ENCODE measurements at places on chromosomes 1 and 21.

DNA sequence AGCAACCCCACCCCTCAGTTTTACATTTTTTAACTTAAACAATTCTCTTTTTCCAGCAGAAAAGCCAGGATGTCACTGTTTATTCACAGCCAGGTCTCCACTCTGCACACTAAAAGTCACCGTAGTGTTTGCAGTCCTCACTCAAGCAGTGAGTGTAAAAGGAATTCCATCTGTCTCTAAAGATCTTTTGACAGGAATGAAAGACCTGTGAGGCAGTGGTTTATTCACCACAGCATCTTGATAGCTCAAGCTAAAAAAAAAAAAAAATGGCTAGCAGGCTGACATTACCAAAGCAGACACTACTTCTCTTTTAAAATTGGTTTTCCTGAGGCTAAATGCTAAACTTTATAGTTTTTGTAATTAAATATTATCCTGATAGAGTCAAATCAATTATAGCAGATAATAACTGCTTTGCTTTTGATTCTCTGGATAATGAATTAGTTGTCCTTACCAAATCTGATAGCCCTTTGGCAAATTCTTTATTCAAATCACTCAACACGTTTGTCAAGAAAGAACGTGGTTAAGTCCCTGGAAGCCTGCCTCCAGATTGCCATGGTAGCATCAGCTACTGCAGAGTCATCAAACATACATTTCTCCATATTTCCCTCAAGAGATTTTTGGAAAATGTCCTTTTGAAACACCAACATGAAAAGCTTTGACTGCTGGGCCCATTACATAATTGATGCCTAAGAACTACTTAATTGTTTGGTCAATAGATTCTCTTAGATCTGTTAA, 22.2 kb upstream of the SLC5A9 start:
- no peak for DNase-seq

GRCh38 chr1:168696125-168696760, 32.8 kb downstream of the DPT start:
- DNase-seq, result no peak

DNA sequence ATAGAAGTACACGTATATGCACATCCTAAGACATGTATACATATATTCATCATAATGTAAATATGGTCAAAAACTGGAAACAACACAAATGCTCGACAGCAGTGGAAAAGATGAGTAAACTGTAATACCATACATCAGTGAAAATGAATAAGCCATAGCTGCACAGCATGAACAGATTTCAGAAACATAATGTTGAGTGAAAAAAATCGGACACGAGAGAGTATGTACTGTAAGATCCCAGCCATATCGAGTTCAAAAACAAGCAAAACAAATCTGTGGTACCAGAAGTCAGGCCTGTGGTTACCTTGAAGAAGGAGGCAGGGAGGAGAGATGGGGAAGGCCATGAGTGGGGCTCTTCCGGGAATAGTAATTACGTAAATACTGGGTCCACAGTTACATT, 90.4 kb downstream of the GLIS1 start:
- DNase-seq, result no peak

GRCh38 chr21:38702196-38702595, 103.5 kb upstream of the ETS2 start:
- DNase-seq, result no peak

DNA sequence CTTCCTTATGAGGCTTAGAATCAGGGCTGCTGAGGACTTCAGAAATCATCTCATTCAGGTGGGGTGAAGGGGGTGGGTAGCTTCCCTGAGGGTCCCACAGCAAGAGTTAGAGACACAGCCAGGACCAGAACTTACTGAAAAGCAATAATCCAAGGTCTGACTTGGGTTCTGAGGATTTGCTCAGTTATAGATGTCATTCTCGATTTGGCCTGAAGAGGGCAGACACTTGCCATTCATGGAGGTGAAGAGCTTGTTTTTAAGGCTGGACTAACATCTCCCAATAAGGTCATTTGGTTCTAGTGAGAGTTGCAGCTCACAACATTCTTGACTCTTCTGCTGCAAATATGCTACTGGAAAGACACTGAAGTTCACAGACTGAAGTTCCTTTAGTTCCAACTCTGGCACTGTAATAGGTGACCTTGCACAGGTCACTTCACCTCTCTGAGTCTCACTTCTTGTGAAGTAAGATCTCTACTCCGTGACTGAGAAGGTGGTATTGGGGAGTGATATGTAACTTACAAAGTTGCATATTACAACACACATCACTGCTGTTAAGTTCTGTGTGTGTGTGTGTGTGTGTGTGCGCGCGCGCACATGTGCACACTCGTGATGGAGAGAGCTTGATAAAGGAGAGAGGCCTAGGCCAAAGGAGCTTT, 69.8 kb upstream of the DIRAS3 start:
- peak; percentile 74 for DNase-seq

GRCh38 chr1:193754732-193755427, 568.5 kb upstream of the B3GALT2 start:
- DNase-seq, result no peak

- no peak for DNase-seq
These were observed 91.7 kb upstream of the GNG4 start for GRCh38 chr1:235741294-235741693.

- no peak for DNase-seq
These were observed 1.4 kb upstream of the POFUT2 start for GRCh38 chr21:45289134-45289533.

DNA sequence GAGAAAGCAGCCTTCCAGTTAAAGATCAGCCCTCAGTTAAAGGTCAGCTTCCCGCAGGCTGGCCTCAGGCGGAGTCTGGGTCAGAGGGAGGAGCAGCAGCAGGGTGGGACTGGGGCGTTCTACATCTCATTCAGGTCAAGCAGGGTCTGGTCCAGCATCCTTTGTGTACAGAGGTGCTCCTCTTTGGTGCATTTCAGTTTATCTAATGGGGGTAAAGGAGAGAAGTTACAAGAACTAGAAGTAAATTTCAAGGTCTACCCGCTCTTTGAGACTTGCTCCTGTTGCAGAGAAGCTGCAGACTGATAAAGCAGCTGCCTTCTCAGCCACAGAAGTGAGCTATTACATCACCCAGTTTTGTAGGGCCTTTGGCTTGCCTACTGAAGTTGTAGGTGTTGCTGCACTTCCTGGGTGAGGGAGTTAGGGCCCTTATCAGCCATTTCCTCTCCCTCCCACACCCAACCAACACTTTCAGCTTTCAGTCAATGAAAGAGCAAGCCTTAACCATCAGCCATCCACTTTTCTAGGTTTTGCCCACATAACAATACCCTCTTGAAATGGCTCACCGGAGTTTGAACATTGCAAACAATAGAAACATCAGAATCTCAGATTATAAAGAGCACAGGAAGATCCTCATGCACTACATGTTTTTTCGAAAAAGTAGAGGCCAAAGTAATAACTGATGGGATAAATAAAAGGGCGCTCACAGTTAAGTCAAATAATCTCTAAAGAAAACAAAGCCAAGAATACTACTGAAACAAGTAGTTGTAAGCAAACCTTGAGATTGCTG, 2.8 kb upstream of the NUP210L start:
- no peak for DNase-seq

DNA sequence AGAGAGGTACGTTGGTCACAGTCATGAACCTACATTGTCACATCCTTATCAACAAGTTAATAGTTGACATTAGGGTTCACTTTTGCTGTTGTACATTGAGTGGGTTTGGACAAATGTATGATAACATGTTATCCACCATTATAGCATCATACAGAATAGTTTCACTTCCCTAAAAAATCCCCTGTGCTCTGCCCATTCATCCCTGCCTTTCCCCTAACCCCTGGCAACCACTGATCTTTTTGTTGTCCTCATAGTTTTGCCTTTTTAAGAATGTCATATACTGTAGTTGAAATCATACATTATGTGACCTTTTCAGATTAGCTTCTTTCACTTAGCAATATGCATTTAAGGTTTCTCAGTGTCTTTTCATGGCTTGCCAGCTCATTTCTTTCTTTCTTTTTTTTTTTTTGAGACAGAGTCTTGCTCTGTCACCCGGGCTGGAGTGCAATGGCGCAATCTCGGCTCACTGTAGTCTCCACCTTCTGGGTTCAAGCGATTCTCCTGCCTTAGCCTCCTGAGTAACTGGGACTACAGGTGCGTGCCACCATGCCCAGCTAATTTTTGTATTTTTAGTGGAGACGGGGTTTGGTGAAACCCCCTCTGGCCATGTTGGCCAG, 50.6 kb downstream of the UCK2 start:
- no peak for DNase-seq

GRCh38 chr1:150798525-150798924, 9.5 kb downstream of the CTSK start:
- DNase-seq, result no peak

- peak; percentile 33 for DNase-seq
These were observed 160.5 kb downstream of the LRRC40 start for GRCh38 chr1:70044832-70045231.

DNA sequence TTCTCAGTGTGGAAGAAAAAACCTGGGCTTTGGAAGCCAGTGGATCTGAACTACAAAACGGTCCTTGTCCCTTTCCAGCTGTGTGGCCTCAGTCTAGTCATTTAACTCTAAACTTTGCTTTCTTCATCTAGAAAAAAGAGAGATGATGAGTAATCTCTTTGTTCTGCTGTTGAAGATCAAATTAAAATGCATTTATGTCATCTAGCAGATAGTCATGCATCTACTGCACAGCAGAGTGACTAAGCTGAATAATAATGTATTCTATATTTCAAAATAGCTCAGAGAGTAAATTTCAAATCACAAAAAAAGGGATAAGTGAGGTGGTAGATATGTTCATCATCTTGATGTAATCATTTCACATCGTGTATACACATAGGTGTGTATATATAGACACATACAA, 473.2 kb downstream of the DSCAM start:
- DNase-seq, result no peak

GRCh38 chr21:36852293-36852692, 114.2 kb downstream of the HLCS start:
- no peak for DNase-seq

GRCh38 chr1:96424877-96425276, 296.7 kb upstream of the PTBP2 start:
- no peak for DNase-seq

DNA sequence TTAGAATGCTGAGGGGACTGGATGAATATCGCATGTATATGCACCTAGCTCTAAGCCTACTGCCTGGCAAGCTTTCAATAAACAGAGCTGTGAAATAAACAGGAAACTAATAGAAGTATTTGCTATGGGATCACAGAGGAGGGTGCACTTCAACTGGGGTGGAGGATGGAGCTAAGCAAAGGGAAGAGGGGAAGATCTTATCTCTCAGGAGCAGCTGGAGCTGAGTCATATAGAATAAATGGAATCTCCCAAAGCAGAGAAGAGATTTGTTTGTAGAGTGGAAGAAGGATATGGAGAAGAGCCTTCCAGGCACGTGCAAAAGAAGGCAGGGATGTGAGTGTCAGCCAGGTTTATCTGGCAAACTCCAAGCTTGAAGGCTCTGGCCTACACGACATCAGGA, 17.0 kb upstream of the KCNA10 start:
- no peak for DNase-seq

DNA sequence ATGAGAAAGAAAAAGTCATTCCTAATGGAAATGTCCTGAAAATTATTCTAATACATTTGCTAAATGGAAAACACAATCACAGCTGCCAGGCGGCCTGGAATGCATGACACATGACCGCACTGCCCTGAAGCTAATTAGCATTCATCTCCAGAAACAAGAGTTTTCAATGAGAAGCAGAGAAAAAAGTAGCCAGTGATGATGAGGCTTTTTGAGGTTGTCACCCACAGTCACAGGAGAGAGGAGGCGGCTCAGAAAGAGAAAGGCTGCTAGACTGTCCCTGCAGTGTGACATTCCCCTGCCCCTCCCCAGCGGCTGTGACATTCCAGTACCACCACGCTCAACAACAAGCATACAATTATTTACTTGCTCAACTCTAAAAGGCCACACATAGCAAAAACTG, 122.9 kb upstream of the KRTAP19-8 start:
- DNase-seq, result no peak

- peak; percentile 9 for DNase-seq
These were observed 634.0 kb upstream of the CHRM3 start for GRCh38 chr1:238752327-238752726.

- DNase-seq, result no peak
These were observed 107.3 kb upstream of the PDC start for GRCh38 chr1:186568221-186568620.

DNA sequence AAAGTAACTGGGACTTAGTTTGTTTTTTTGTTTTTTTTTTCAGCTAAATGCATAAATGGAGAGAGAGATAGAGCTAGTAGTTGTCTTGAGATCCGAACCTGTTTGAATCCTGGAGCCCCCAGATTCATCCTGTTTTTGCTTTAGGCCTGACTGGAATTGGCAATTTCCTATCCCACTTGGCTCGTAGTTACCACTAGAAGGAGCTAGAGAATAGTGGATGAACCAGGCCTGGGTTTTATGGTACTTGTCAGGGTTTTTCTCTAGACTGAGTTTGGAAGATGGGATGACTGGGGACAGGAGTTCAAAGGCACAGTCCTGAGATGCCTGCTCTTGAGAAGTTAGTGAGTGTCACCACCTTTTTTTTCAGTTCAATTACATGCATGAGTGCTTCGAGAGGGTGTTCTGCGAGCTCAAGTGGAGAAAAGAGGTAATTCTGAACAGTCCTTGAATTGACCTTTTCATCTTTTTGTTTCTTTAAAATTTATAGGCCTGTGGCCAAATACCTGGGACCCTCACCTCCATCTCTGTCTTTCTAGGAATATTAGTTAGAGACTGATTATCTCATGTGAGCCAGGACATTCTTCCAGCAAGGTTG, 23.4 kb downstream of the CELF3 start:
- DNase-seq, result no peak

GRCh38 chr1:85577419-85578320, 2.9 kb upstream of the CCN1 start:
- DNase-seq, result no peak

GRCh38 chr1:212503714-212504113, 71.0 kb downstream of the NENF start:
- no peak for DNase-seq

GRCh38 chr1:183907070-183907469, 102.2 kb downstream of the RGL1 start:
- no peak for DNase-seq

DNA sequence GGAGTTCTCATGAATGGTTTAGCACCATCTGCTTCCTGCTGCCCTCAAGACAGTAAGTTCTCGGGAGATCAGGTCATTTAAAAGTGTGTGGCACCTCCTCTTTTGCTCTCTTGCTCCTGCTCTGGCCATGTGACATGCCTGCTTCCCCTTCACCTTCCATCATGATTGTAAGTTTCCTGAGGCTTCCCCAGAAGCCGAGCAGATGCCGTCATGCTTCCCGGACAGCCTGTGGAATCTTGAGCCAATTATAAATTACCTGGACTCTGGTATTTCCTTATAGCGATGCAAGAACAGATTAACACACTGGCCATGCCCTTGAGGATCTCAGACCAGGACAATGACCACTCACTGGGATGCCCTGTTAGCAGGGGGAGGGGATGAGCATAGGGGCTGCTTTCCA, 212.3 kb downstream of the MATN1 start:
- no peak for DNase-seq
